Effector memory CD8-positive, alpha-beta T cell (primary cell): ENCODE measurements at places on chromosomes 12 and 14.

GRCh38 chr14:65637780-65638179 is 225.2 kb downstream of the FUT8 start:
- DNase-seq, result peak; percentile 22

GRCh38 chr12:121523741-121524140 is 57.1 kb downstream of the KDM2B start:
- DNase-seq, result no peak

- DNase-seq, result no peak
Measured at GRCh38 chr12:113242560-113242959, 21.3 kb downstream of the TPCN1 start.

GRCh38 chr12:113467502-113468364 is 3.9 kb downstream of the LHX5 start:
- no peak for DNase-seq

- peak; percentile 61 for DNase-seq
Measured at GRCh38 chr14:23294734-23295561, 7.7 kb downstream of the PPP1R3E start.

DNA sequence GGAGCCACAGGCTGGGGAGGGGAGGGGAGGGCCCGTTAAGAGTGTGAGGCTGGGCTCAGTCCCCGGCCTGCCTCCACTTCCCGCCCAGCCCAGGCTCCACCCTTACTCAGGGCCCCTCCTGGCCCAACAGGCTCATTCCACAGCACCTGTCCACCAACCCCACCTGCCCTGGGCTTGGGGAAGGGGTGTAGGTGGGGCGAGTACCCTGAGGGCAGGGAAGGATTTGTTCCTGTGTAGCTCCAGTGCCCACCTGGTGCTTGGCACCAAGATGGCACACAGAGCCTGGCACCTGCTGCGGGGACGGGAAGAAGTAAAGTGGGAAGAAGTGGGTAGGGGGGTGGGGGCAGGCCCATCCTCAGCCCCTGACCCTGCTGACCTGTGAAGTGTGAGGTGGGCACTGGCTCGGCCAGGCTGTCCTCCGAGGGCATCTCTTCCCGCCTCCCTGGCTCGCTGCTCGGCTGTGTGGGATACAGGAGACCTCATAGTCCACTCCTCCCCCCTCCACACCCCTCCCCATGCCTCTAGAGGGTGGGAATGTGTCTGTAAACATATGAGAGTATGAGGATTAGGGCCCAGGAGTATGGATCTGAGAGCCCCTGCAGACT is 35.1 kb downstream of the NCKAP5L start:
- DNase-seq, result no peak

DNA sequence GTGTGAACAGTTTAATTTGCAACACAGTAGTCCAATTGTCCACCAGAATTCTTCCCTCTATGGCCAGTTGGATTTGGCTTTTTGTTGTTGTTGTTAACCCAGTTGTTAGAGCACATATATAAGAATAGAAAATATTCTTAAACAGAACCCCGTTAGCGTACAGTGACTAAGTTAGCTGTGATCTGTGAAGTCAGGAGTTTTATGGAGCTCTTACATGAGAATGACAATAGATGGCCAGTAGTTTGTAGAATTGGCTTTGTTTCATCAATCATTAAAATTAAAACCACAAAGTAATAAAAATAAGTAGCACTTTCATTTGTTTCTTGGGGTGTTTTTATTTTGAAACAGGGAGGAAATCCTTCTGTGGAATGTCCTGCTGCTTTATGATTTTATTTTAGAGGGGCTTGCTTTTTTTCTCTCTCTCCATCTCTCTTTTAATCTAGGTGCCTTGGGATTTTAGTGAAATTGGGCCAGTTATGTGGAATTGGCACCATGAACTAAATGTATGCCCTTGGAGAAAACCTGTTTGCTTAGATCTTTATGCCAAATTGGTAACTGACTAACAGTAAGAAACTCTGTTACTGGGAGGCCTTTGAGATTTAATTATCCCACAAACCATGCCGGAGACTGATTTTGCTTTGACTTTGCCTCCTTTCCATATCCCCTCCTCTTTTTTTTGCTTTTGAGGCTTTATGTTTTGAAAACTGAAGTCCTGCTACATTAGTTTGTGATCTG is 22.9 kb downstream of the FBXW8 start:
- no peak for DNase-seq

DNA sequence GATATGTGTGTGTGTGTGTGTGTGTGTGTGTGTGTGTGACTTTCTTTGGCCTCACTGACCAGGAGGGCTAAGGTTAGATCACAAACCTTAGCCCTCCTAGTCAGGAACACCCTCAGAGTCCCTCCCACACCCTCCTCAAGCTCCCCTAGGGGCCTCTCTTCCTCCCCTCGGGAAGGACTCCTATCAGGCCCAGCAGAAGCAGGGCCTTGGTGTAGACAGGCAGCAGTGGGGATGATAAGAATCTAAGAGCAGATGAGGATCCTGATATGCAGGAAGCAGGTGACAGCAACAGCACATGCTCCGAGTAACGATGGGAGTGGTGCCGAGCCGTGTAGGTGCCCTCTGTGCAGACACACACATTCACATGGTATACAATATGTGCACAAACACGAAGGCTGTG is 20.7 kb downstream of the PLEK2 start:
- no peak for DNase-seq

GRCh38 chr14:59510001-59510400 is 25.7 kb downstream of the JKAMP start:
- no peak for DNase-seq

GRCh38 chr12:100381379-100381778 is 24.5 kb downstream of the SLC17A8 start:
- DNase-seq, result no peak

- no peak for DNase-seq
Measured at GRCh38 chr14:49017447-49017846, 568.7 kb downstream of the RPS29 start.

- DNase-seq, result no peak
Measured at GRCh38 chr12:106769078-106769477, 5.4 kb upstream of the RIC8B start.

DNA sequence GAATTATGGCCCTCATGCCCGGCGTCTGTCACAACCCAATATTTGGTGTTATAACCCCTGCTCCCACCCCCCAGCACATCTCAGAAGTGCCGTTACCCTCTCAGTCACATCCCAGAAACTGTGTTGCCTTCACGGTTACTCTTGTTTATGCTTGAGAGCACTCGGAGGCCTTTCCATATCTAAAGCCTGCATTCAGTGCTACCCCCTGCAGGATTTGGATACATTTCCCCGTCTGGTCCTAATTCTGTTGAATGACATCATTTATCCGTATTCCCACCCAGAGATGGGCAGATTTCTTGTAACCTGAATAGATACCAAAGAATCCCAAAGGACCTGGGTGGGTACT is 19.1 kb upstream of the FOS start:
- no peak for DNase-seq

GRCh38 chr12:94282675-94283074 is 134.3 kb downstream of the PLXNC1 start:
- DNase-seq, result peak; percentile 51

DNA sequence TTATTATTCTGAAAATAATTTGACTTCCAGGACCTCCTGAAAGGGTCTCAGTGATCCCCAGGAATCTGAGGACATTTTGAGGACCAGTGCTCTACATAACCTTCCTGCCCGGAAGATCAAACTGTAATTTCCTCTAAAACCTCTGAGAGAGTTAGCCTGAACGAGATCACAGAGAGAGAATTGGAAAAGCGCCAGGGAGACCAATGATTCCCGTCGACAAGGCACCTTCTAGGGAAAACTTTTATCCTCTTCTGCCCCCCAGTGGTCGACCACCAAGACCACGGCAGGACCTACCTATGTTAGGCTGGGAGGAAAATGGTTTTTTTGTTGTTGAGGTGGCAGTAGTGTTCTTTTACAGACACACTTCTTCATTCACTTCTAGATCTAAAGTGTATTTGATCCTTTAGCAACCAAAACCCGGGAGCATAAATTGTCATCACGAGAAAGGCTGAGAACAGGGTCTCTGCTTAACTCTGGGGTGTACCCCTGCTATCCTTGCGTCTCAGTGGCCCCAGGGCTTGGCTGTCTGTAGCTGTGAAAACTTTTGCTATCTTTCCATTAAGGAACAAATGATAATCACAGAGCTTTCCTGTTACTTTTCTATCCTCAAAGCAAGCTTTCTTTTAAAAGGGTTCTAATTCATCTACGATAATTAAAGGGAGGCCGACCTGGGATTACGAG is 62.9 kb upstream of the NID2 start:
- peak; percentile 39 for DNase-seq

GRCh38 chr12:44654646-44655639 is 221.2 kb downstream of the NELL2 start:
- no peak for DNase-seq

- DNase-seq, result no peak
Measured at GRCh38 chr12:47803191-47803875, 16.4 kb downstream of the HDAC7 start.

GRCh38 chr12:60489071-60489470 is 893.2 kb downstream of the SLC16A7 start:
- no peak for DNase-seq

- no peak for DNase-seq
Measured at GRCh38 chr12:51528852-51529650, 62.0 kb upstream of the SCN8A start.

DNA sequence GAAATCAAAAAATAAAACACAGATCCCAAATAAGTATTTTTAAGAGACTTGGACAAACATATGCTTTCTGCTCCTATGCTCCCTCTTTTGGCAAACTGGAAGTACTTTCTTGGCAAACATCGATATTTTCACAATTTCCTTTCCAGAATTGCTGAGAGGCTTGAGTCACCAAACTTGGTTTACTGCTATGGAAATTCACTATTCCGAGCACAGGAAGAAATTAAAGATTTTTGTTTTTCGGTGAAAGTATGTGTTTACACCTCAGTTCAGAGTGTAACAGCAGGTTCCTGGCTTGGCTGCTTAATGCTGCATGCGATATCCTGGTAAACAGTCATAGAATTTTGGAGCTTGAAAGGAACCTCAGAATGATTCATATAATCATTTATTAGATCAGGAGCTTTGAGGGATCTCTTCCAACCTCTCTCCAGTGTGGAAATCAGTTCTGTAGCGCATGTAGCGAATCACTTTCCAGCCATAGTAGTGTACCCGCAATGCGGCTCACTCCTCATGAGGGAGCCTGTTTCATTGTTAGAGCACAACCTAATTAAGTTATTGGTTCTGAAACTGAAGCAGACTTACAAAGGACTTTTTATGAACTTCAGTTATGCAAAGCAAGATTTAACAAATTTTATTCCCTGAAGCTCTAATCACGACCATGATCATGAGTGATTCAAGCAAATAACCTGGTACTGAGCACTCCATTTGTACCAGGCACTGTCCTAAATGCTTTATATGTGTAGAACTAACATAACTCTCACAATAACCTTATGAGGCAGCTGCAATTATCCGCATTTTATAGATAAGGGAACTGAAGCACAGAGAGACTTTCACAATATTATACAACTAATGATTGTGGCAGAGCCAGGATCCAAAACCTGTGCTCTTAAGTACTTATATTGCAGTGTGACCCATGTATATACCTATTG is 56.4 kb upstream of the ATP2A2 start:
- no peak for DNase-seq

- no peak for DNase-seq
Measured at GRCh38 chr12:115075552-115076170, 391.7 kb upstream of the TBX3 start.
